ENCODE measurements at places on chromosomes 3 and 15.

GRCh38 chr3:145882436-145882835, 278.5 kb downstream of the PLOD2 start:
- no peak for DNase-seq

DNA sequence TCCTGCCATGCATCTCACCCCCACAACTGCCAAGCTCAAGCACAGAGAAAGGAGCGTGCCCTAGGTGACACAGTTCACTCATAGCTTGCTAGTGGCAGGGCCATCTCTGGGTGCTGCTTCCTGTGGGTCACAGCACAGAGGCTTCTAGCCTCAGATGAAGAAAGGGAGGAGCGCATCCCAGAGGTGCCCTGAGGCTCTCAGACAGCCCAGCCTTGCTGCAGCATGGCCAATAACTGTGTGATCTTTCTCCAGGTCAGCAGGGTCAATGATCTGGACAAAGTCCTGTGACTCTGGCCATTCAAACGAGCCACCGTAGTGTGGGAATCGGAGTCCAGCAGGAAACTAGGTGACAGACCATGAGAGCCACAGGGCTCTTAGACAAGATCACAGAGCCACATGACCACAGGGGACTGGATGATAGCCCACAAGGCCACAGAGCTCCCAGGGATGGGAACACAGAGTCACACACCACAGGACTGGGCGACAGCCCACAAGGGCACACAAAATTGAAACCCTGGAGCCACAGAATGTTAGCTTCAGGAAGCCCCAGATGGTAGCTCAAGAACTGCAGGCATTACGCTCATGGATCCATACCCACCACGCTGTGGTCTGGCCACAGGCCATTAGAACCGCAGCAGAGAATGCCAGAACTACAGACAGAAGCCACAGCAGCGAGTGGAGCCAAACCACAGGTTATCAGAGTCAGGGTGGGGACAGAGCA, 25.9 kb upstream of the GRIP2 start:
- no peak for DNase-seq

DNA sequence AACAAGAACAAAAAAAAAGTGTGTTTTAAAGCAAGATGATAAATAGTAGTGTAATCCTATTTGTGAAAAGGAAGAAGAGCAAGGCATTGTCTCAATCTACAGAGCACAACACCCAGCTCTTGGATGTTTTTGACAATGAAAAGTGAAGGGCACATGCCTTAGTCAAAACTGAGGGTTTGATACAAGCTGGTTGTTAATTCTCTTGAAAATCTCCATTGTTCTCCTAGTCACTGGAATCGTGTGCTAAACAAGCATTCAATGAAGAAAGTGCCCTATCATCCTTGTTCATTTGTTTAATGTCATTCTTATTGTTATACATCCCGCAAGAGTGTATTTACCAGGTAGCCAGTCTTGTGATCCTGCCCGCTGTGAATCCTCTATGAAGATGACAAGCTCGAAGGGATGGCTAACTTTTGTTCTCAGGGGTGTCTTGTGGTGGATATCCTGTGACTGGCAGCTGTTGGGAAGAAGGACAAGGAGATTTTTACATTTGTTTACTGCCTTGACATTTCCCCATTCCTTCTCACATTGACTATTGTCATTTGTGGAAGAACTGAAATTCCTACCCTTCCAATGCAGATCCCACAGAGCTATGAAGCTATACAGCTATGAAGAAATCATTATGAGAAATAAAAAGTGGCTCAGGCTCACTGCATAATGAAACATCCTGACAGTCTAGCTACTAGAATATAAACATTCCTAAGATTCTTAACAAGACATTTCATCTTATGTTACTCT, 175.9 kb downstream of the VGLL3 start:
- no peak for DNase-seq

- no peak for DNase-seq
Observed at GRCh38 chr3:23985747-23986544, 40.9 kb downstream of the NR1D2 start.

- DNase-seq, result no peak
Observed at GRCh38 chr3:170723241-170723640, 137.4 kb upstream of the SLC7A14 start.

All from effector CD4-positive, alpha-beta T cell (primary cell).